ENCODE measurements at places on chromosomes 11 and 22. TPM values are rescaled to one million over a fixed set of nuclear protein-coding genes. Genes with fewer than 3 reads are reported as not detected.

DNA sequence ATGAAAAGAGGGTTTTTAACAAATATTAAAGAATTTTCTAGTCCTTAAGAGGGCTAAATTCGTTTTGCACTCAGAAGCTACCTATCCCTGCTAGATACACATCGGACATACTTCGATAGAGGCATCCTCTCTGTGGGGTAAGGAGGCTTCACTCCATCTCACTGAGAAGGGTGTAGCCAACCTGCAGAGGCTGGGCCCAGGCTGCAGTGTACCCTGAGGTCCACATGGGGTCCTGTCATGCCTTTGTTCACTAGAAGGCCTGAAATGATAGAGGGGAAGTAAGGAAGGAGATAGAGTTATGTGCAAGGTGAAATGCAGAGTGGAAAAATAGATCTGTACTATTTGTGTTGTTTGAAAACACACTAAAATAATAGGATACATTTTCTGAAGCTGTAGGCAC lies 45.6 kb downstream of the IGSF9B start:
- no peak for DNase-seq

Gene GLYAT
- not detected for polyA plus RNA-seq

GRCh38 chr11:945986-946385 lies 20.3 kb downstream of the AP2A2 start:
- no peak for DNase-seq

DNA sequence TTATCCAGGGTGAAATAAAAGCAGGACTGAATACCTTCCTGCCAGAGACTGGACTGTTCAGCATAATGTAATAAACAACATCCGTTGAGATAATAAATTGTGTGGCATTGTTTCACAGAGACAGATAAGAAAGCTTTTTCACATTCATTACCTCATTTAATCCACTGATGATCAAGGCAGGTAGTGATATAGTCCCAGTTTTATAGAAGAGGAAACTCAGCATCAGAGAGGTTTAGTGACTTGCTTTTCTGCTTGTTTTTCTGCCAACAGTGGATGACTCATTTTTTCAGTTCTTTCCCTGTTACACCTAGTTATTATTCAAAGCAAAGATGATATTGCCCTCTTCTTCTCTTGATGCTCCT lies 4.0 kb downstream of the MYO18B start:
- no peak for DNase-seq

Gene DUSP8
- 0.75 TPM for polyA plus RNA-seq

Gene NFAM1
- polyA plus RNA-seq = not detected

Gene SCGB1C1
- polyA plus RNA-seq = not detected

GRCh38 chr11:117870103-117870952 lies 6.1 kb downstream of the FXYD6 start:
- DNase-seq = no peak

- DNase-seq = no peak
These were observed 28.7 kb downstream of the MOB2 start for GRCh38 chr11:1457856-1458255.

DNA sequence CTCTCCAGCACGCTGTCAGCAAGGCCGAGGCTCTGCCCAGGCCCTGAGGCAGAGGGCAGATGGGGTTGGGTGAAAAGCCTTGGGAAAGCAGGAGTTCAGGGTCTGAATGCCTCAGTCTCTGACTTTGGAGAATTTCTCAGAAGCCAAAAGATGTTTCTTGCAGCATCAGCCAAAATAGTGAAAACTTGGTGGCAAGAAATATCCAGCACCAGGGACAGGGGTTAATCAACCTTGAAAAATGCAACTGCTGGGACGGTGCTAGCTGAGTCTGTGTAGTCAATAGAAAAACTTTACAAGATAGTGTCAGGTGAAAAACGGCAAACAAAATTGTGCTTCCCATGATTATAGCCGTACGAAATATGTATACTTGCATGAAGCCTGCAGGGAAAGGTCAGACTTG lies 1.4 kb upstream of the ABCC8 start:
- DNase-seq = no peak

Gene LDHAL6A
- polyA plus RNA-seq = not detected

Gene OR56A1
- polyA plus RNA-seq = not detected

GRCh38 chr11:63847363-63847762 lies 8.5 kb downstream of the MARK2 start:
- no peak for DNase-seq

Gene RIMBP3C
- polyA plus RNA-seq = 0.33 TPM

Gene AQP11
- 1.4 TPM for polyA plus RNA-seq

- DNase-seq = no peak
These were observed 722.6 kb upstream of the TENM4 start for GRCh38 chr11:80163441-80163840.

DNA sequence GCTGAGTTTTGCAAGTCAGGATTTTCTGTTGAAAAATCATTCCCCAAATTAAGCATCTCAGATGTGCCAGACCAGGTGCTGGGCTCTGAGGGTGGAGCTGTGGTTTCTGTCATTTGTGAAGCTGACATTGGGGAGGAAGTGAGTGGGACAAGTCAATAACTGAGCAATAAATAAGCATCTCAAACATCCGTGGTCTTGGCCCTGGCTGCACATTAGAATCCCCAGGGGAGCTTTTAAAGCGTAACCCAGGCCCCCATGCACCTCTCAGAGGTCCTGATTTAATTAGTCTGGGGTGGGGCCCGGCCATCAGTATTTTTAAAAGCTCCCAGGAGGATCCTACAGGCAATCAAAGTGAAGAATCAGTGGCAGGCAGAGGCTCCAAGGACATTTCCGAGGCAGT lies 420.0 kb downstream of the MN1 start:
- no peak for DNase-seq

GRCh38 chr11:78156127-78156844 lies 16.9 kb upstream of the ALG8 start:
- DNase-seq = no peak

DNA sequence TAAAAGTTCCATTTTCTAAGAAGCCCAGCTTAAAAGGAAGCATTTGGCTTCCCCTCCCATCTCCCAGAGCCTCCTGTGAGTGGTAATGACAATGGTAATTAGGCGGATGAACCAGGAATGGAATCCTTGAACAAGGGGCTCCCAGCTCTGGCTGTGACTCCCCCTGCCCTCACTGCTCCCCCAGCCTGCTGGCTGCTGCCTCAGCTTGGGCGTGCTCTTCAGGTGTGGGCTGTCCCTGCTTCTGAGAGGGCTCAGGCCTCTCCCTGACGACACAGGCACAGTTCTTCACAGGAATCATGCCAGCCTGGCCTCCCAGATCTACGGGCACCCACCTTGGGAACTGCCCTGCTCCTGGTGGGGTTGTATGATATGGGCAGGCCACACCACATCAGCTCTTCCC lies 81.7 kb upstream of the NARS2 start:
- DNase-seq = no peak

GRCh38 chr11:125138966-125139365 lies 25.6 kb upstream of the PKNOX2 start:
- DNase-seq = no peak

Gene MS4A3
- polyA plus RNA-seq = 0.60 TPM

DNA sequence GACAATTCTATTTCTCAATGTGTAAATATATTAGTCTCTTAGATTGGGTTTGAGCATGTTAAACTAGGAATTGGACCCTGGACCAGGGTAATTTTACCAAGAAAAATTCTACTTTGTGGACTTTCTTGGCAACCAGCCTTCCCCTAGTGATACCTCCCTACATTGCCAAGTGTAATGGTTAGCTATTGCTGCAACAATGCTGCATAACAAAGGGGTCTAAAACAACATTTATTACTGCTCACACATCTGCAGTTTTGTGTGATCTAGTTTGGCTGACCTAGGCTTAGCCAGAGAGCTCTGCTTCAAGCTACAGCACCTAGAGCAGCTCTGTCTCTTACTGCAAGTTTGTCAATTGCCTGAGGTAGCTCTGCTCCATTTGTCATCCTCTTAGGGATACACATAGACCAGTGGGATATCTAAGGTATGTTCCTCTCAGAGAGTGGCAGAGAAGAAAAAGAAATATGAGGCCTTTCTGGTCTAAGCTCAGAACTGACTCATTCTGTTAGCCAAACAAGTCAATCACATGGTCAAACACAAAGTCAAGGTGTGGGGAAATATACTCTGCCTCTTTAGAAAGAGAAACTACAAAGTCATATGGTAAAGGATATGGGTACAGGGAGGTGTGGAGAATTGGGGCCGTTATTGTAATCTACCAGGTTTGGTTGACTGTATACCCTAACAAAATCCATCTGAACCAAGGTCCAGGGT lies 2.0 kb upstream of the LAYN start:
- DNase-seq = no peak

- no peak for DNase-seq
These were observed 1.5 kb downstream of the GALNT18 start for GRCh38 chr11:11620173-11620920.

- no peak for DNase-seq
These were observed 1.7 kb downstream of the CCDC87 start for GRCh38 chr11:66591175-66591574.

GRCh38 chr11:69416762-69417698 lies 64.4 kb upstream of the LINC01488 start:
- DNase-seq = no peak

Gene DEUP1
- polyA plus RNA-seq = not detected

- peak; percentile 87 for DNase-seq
These were observed 22.8 kb downstream of the MYH9 start for GRCh38 chr22:36365020-36365411.

DNA sequence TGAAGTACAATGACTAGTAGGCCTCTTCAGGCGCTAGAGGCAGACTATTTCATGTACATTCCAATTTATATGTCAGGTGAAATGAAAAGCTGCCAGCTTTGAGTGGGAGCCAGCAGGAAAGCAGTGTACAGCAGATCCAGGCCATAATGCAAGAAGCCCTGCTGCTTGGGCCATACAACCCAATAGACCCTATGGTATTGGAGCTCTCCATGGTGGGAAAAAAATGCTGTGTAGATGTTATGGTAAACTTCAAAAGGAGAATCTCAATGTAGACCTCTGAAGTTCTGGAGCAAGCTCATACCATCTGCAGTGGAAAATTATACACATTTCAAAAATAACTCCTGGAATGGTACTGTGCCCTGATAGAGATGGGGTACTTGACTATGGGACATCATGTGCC lies 71.5 kb upstream of the CD82 start:
- no peak for DNase-seq

Data from CD8-positive, alpha-beta memory T cell (primary cell).